Central memory CD8-positive, alpha-beta T cell (primary cell): ENCODE measurements at places on chromosomes 13 and 19.

DNA sequence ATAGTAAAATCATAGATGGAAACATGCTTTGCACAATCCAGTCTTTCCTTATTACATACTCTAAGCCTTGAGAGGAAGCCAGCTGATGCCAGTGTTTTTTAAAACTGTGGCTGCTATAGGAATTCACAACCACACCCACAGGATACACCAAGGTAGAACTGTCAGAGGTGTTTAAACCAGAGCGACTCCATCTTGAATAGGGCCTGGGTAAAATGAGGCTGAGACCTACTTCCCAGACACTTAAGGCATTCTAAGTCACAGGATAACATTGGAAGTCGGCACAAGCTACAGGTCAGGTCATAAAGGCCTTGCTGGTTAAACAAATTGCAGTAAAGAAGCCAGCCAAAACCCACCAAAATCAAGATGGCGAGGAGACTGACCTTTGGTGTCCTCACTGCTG is 1.7 kb downstream of the SCGB2B2 start:
- no peak for DNase-seq

DNA sequence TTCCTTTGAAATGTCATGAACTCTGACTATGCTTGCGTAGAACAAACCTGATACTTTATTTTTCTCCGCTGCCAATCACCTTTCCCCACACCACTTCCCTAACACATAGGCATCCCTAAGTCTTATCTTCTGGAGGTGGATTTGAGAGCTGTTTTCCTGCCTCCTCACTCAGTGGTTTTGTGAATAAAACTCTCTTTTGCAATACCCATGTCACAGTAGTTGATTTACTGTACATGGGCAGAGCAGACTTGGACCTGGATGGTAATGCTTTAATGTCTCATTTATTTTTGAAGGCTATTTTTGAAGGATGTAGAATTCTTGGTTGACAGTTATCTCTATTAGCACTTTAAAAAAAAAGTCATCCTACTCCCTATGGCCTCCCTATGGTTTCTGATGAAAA is 881.8 kb downstream of the SLITRK5 start:
- DNase-seq, result no peak

DNA sequence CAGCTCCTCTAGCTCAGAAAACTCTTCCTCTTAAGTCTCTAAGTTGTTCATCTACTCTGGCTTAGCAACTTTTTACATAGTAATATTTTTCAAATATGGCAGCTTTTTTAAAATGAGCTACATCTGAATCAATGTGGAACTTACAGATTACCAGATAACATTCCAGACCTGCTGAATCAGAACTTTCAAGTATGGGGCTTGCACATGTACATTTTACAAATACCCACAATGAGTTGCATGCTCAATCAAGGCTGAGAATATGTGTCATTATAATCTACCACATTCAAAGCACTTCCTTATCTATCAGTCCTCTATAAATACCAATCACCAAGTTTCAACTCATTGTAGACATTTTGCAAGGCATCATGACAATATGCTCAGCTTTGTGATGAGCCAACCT is 383.1 kb downstream of the FGF14 start:
- no peak for DNase-seq

DNA sequence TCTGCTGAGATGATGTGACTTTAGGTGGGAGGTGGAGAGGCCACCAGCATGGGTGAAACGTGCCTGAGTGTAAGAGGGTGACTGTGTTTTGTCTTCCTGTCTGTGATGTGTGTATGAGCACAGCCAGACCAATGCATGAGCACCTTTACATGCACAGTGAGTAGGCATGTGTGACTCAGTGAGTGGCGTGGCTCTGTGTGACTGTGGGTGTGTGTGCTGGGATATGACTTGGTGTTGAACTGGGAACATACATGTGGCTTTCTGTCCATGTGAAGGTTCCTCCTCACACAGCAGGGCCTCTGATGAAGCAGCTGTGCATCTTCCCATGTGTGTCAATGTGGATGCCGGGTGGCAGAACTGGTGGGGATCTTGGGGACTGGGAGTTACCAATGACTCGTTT is 19.9 kb upstream of the LGALS13 start:
- no peak for DNase-seq

DNA sequence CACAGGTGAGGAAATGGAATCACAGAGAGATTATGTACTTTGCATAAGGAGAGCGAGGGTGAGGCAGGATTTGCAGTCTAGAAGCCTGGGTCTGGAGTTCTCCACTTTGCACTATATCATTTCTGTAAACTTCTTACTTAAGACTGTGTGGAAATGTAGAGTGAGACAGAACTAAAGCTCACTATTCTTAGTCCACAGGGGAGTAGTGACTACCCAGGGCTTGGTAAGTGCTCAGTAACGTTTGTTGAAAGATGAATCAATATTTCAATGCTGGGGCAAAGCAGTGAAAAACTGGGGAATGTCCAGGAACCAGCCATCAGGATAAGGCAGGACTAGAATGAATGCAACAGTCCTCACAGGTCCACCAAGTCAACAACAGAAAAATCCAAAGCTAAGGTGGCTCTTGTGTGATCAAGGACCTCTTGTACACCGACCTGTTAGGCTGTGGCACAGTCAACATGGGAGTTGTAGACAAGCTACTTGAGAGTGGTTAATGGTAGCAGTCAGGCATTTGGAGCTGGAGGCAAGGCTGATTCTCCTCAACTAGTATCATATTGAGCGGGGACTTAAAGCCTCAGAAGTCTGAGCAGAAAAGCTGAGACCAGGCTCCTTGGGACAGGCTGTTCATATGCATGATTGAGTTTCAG is 929 bp upstream of the TNFSF13B start:
- DNase-seq, result no peak

DNA sequence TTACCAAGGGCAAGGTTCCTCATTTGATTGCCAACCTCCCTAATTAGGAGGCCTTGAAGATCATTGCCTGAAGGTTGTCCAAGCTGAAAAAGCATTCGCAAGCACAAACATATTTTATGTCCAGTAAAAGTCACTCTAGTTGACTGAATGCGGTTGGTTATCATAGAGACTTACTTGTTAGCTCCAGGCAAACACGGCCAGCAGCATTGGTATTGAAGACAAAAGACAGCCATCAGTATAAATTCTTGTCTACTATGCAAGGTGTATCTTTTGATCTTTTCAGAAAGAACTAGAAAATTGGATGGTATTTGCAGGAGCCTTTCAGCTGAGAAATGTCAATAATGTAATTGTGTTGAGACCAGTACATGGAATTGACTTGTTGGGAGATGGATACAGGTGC is 129.9 kb downstream of the GPC6 start:
- DNase-seq, result no peak

GRCh38 chr19:4800591-4801081 is 9.1 kb downstream of the FEM1A start:
- DNase-seq, result no peak

DNA sequence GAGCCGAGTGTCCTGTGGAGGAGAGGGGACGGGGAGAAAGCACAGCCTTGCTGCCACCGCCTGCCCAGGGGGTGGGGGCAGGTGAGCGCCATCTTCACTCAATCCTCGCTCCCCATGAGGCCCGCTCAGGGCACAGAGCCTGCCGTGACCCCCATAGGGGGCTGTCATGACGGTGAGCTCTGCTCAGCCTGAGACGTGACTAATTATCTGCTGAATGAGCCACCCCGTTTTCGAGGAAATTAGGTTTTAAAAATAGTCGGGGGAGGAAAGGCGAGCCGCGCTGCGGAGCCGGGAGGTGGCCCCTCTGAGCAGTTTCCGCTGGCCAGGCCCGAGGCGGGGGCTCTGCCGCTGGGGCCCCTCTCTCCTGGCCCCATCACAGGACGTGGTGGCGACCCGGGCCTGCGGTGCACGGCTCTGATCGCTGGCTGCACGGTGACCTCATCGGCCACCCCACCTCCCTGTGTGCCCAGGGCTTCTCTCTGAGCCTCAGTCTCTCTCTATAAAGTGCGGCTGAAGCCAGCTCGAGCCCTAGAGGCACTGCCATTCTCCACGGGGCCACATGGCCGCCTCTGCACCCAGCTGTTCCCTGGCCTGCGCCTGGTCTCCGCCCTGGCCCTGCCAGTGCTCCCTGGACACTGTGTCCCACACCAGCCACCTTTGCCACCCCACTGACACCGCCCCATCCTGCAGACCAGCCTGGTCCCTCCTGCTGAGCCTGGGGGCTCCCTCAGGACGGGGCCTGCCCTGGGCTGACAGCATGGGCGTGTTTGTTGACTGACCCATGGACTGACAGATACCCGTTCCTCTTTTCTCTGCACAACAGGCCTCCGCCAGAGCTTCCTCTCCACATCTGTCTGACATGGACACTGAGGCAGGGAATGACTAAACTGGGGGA is 28.3 kb downstream of the PIP5K1C start:
- no peak for DNase-seq

GRCh38 chr19:49932731-49933131 is 3.4 kb upstream of the NUP62 start:
- peak; percentile 37 for DNase-seq

DNA sequence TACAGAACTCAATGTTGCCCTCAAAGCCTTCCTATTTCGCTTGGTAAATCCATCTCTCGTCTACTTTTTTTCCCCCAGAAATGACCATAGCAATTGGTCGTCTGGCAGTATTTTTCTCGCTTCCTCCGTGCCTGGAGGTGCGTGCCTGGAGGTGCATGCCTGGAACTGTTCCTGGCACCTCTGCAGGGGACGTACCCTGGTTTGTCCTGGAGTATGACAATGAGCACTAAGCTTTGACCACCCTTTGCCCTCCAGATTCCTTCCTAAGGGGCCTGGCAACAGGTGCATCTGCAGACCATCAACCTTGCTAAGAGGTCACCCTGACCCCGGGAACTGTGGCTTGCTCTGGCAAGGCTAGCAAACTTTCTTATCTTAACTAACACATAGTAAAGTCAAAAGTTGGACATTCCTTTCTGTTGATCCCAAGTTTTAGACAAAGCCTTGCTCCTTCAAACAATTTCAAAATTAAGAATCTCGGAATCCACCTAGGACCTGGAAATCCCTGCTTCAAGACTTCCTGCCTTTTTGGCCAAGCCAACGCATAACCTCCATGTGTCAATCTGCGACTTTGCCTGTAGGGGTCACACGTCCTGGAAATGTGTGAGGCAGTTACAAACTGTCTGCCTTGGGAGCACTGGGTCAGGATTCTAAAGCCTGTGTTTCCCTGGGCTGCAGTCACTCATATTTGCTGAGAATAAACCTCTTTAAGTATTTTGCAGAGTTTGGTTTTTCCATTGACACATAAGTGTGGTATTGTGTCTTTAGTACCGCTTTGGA is 28.8 kb upstream of the TUBGCP3 start:
- DNase-seq, result no peak

DNA sequence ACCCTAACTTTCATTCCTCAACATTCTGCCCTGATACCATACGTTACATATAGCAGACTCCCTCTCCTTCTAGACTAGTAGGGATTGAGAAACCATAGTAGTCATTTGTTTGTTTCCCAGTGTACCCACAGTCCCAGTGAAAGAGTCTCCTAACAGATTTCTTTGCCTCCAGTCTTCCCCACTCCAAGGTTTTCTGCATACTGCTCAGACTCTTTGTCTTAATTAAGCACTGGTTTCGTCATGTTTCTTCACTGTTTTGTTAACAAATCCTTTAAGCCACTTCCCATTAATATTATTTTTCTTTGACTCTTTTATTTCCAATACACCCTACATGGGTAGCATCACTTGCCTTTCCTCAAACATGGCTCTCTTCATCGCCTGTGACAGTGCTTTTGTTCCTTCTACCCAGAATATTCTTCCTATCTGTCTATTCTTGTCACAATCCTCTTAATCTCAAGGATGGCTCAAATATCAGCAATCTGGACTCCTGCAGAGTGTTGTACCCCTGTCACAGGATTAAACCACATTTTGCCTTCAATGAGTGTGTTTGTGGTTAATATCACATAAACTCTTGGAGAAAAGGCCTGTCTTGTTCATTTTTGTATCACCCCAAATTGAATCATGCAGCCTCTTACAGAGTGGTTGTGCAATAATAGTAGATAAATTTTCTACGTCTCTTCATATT is 92.7 kb upstream of the KLF12 start:
- DNase-seq, result no peak

DNA sequence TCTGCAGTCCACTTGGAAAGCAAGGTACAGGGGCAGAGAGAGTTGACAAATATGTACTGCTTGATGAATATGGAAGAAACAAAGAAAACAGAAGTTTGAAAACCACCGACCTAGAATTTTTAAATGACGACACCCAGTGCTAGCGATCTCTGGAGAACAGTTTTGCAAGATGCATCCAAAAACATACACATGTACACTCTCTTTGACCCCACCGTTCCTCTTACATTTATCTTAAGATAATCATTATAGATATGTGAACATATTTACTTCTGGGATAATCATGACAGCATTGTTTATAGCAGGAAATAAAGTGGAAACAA is 40.8 kb upstream of the IGSF23 start:
- DNase-seq, result no peak

DNA sequence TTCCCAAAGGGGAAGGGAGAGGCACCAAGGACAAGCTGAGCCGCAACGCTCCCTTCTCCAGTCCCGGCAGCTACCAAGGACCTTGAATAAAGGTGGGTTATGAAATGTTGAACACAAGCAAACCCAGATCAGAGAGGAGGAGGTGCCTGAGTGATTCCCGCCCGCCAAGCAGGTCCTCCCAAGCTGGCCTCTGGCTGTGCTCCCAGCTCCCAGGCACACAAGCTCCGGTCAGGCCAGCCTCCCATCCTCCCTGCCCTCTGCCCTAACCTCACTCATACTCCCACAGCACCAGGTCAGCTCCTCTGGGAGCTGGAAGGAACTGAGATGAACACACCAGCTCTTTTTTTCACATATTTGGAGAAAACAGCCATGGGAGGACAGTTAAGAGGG is 3.7 kb downstream of the NAPA start:
- no peak for DNase-seq

DNA sequence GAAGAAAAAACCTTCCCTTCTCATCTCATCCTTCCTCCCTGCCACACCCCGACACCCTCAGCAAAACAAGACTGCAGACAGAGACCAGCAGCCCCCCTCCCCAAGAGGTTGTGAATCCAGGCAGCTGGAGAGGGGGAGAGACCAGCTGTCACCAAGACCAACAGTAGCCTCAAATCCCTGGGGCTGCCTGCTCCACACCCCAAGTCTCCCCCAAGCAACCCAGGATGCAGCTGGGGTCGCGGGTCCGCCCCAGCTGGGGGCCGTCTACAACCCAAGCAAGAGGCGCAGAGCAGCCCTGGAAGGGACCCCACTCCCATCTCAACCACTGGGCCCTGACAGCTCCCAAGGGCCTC is 7.1 kb downstream of the KLF16 start:
- DNase-seq, result no peak
